CD4-positive, alpha-beta T cell treated with Interleukin-4 for 1 hour (primary cell): ENCODE measurements at places on chromosomes 16 and 17.

- DNase-seq: no peak
Measured at GRCh38 chr17:65509032-65509431, 52.4 kb downstream of the AXIN2 start.

- DNase-seq: no peak
Measured at GRCh38 chr17:7380855-7381683, at the start of gene TNK1. Gene TNK1, plus strand, starts transcription at chr17:7381089. Its CDS starts 1,838 bp downstream, at chr17:7382927.

- no peak for DNase-seq
Measured at GRCh38 chr16:77439106-77439505, 4.3 kb upstream of the ADAMTS18 start.

DNA sequence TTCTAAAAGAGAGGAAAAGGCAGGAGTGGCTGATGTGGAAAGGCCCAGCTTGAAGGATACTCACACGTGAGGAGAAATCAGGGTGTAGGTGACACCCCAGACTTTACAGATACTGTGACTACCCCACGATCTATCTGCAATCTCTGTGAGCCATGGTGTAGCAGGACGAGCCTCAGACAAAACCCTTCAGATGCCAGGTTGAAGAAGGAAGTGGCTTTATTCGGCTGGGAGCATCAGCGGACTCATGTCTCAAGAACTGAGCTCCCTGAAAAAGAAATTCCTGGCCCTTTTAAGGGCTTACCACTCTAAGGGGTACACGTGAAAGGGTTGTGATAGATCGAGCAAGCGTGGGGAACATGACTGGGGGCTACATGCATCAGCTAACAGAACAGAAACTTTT, 4.7 kb upstream of the SLC6A4 start:
- DNase-seq: no peak
